ENCODE measurements at places on chromosomes 12 and 14. TPM values are rescaled to one million over a fixed set of nuclear protein-coding genes. Genes with fewer than 3 reads are reported as not detected.
A peak's percentile ranks its signal among the peaks of the same experiment; 100 is the strongest.

GRCh38 chr14:39446131-39446744 lies 14.0 kb upstream of the FBXO33 start:
- no peaks in the 10 kb centered on the region for H3K27me3 ChIP-seq
- H3K27ac ChIP-seq = no peak overlapping the region
- H3K36me3 ChIP-seq = no peaks in the 10 kb centered on the region
- H3K4me1 ChIP-seq = no peaks in the 10 kb centered on the region
- DNase-seq = no peak
- no peak overlapping the region for H3K4me3 ChIP-seq

GRCh38 chr14:61140872-61141271 lies 140.3 kb downstream of the TMEM30B start:
- H3K27ac ChIP-seq = no peak overlapping the region
- no peaks in the 10 kb centered on the region for H3K27me3 ChIP-seq
- H3K36me3 ChIP-seq = peaks cover 15% of the 10 kb centered on the region
- DNase-seq = no peak
- H3K4me3 ChIP-seq = no peak overlapping the region
- no peaks in the 10 kb centered on the region for H3K4me1 ChIP-seq

GRCh38 chr12:47407463-47408129 lies 298.2 kb downstream of the RPAP3 start:
- no peaks in the 10 kb centered on the region for H3K36me3 ChIP-seq
- DNase-seq = no peak
- no peaks in the 10 kb centered on the region for H3K4me1 ChIP-seq
- H3K27me3 ChIP-seq = no peaks in the 10 kb centered on the region
- H3K4me3 ChIP-seq = no peak overlapping the region
- no peak overlapping the region for H3K27ac ChIP-seq

TMEM30B gene
- 22.9 TPM for total RNA-seq

GRCh38 chr14:21913759-21914158 lies 240.1 kb upstream of the OR4E1 start:
- H3K27me3 ChIP-seq = no peaks in the 10 kb centered on the region
- H3K4me1 ChIP-seq = no peaks in the 10 kb centered on the region
- no peaks in the 10 kb centered on the region for H3K36me3 ChIP-seq
- H3K4me3 ChIP-seq = no peak overlapping the region
- peak; percentile 97 for DNase-seq

DNA sequence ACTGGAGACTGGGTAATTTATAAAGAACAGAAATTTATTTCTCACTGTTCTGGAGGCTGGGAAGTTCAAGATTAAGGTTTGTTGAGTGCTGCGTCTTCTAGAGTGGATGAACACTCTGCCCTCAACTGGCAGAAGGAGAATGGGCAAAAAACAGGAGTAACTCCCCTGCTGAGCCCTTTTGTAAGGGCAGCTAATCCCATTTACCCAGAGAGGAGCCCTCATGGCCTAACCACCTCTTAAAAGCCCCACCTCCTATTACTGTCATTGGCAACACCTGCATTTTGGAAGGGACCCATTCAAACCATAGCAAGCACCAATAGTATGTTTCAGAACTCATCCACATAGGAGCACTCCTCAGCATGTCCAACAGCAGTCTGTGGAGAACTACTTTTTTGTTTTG lies 47.4 kb downstream of the BORCS5 start:
- no peak overlapping the region for H3K4me3 ChIP-seq
- H3K27ac ChIP-seq = no peak overlapping the region
- H3K4me1 ChIP-seq = peaks cover 7% of the 10 kb centered on the region
- H3K36me3 ChIP-seq = no peaks in the 10 kb centered on the region

TMPRSS12 gene
- not detected for total RNA-seq

DNA sequence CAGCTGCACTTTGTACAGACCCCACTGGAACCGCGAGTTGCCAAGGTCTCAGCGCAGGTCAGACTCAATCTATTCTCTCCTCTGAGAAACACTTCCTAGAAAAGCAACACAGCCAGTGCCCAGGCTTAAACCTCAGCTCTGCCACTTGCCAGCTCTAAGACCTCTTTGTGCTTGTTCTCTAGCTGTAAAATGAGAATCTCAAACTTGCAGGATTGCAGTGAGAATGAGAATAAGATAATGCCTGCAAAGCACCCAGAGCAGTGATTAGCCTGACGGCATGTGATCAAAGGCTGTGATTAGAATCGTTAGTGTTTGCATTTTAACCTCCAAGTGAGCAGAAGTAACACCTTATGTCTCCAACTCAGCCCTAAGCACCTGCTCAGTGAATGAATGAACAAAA lies 21.3 kb downstream of the ANO2 start:
- H3K4me1 ChIP-seq = no peaks in the 10 kb centered on the region
- DNase-seq = no peak
- no peaks in the 10 kb centered on the region for H3K36me3 ChIP-seq

DNA sequence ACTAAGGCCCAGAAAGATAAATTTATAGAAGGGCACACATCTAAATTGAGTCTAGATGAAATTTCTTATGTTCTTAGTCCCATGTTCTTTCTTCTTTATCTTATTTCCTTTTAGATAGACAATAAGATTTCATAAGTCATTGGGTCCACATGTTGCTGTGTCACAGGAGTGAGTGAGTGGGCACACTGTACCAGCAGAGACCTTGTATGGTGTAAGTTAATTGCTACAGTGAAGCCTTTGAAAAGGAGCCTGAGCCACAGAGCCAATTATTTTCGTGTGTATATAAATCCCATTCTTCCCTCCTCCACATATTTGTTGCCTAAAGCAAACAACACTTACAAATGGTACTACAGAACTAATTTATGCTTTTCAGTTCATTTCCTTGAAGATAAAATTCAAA lies 79.1 kb downstream of the GRIP1 start:
- DNase-seq = no peak
- no peaks in the 10 kb centered on the region for H3K36me3 ChIP-seq
- no peak overlapping the region for H3K4me3 ChIP-seq
- no peaks in the 10 kb centered on the region for H3K27me3 ChIP-seq
- no peak overlapping the region for H3K27ac ChIP-seq
